ENCODE measurements at places on chromosomes 12 and 14. TPM values are rescaled to one million over a fixed set of nuclear protein-coding genes. Genes with fewer than 3 reads are reported as not detected.

Gene PYGL
- total RNA-seq, result 21.6 TPM

Gene ADIPOR2
- 77.2 TPM for total RNA-seq

DNA sequence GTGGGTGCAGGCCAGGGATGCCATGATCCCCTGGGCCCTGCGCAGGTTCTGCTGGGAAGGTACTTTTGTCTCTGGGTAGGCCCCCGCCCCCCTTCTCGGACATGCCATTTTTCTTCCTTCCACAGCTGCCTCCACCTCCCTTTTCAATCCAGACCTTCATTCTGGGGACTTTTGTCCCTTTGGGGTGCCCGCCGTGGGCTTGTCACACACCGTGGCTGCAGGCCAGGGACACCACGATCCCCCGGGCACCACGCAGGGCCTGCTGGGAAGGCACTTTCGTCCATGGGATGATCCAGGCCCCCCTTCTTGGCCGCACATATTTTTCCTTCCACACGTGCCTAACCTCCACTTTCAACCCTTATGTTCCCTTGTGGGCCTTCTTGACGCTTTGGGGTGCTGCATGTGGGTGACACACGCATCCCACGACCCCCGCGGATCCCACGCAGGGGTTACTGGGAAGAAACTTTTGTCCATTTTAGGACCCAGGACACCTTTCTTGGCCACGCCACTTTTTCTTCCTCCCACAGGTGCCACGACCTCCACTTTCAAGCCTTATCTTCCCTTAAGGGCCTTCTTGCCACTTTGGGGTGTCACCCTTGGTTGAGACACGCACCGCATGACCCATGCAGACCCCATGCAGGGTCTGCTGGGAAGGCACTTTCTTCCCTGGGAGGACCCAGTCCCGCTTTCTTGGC is 272.5 kb downstream of the ALG10 start:
- no peak for DNase-seq

DNA sequence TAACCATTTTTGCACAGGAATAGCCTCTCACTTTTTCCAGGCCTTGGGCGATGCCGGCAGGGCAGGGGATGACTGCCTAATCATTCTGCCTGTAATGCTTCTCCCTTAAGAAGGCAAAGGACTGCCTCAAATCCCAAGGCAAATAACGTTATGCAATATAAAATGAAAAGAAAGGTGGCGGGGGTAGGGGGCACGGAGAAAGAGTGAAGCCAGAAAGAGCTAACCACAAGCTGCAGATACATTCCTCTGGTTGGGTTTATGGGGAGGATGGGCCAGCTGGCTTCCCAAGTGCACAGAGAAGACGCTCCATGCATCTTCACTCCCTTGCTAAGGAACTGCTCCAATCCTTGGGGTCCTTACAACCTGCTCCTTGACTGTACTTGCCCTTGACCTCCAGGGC is 229.5 kb downstream of the FOXN3 start:
- no peak for DNase-seq

GRCh38 chr14:60225265-60225664 is 23.8 kb upstream of the PPM1A start:
- no peak for DNase-seq

- DNase-seq, result no peak
These were observed 109.2 kb upstream of the SLCO1C1 start for GRCh38 chr12:20585913-20586312.

DNA sequence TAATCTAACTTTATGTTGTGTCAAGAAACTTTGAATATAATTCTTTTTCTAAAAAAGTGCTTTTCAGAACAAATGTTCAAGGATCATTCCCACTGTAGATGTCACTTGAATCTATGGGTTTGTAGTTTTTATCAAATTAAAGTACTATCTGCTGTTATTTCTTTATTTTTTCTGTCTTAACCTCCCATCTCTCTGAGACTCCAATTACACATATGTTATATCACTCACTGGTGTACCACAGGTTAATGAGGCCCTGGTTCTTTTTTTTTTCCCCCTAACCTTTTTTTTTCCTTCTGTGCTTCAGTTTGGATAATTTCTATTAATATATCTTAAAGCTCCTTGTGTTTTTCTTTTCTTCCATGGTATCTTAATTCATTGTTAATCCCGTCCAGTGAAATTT is 279.9 kb upstream of the RGS6 start:
- no peak for DNase-seq

GRCh38 chr14:74879427-74880182 is 2.1 kb upstream of the DLST start:
- no peak for DNase-seq

GRCh38 chr14:89095036-89095435 is 270.6 kb downstream of the TTC8 start:
- no peak for DNase-seq

DNA sequence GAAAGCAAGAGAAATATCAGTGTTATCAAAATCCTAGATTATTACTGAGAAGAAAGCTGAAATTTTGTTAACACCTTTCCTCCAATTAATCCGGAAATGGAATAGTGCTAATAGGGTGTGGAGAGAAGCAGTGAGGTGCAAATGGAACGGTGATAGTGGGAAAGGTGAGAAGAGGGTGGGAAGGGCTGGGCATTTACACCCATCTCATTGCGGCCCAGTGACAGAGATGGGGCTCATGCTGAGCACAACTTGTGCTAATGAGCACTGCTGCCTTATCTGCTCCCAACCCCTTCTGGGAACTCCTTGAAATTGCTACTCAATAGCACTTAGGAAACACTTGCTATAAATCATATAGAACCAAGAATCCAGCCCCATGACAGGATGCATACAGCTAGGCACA is 94.4 kb downstream of the PTPRR start:
- DNase-seq, result no peak

GRCh38 chr12:85779768-85780167 is 56.4 kb downstream of the RASSF9 start:
- no peak for DNase-seq

- DNase-seq, result no peak
These were observed 781.5 kb upstream of the FBXO33 start for GRCh38 chr14:40213701-40214100.

- DNase-seq, result no peak
These were observed 14.6 kb downstream of the RAPGEF3 start for GRCh38 chr12:47744005-47744651.

- no peak for DNase-seq
These were observed 43.5 kb downstream of the B4GALNT3 start for GRCh38 chr12:503111-503761.

GRCh38 chr12:7175493-7175892 is 14.0 kb upstream of the PEX5 start:
- no peak for DNase-seq

DNA sequence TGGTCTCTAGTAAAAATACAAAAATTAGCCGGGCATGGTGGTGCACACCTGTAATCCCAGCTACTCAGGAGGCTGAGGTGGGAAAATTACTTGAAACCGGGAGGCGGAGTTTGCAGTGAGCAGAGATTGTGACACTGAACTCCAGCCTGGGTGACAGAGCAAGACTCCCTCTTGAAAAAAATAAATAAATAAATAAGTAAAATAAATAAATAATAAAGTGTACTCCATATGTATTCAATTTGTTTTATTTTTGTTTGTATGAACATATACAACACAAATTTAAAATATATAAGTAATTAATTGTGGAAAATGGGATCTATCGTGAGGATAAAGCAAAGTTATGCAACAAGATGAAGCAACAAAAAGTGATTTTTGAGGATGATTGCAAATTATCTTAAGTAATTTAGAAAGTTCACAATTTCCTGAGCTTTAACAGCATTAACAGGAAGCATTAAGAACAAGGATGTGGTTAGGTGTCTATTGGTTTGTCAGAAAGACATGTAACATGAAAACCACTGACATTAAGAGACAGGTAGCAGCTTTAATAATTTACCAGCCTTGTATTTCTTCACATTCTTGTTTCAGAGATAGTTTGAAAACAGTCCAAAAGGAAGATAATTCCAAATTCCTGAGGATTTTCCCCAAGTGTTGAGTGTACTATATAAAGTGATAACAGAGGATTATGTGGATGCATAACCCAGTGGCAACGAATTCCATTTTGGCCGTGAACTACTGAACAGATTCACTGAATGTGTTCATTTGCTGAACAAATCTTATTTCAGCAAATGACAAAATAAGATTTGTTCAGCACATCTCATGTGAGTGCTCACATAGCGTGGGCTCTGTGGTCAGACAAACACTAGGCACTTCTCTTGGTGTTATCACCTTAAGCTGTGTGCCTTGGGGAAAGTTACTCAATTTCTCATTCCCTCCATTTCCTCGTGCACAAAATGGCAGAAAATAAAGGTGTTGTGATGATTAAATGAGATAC is 68.6 kb upstream of the RESF1 start:
- no peak for DNase-seq

All from mesothelial cell of epicardium (in vitro differentiated cells).